Stimulated activated CD4-positive, alpha-beta T cell treated with anti-CD3 and anti-CD28 coated beads, Interleukin-15, amount 100 ng/mL, for 1 hour (primary cell): ENCODE measurements at places on chromosomes 7 and 10.

- no peak for DNase-seq
Measured at GRCh38 chr7:36273836-36274235, 115.8 kb upstream of the ANLN start.

DNA sequence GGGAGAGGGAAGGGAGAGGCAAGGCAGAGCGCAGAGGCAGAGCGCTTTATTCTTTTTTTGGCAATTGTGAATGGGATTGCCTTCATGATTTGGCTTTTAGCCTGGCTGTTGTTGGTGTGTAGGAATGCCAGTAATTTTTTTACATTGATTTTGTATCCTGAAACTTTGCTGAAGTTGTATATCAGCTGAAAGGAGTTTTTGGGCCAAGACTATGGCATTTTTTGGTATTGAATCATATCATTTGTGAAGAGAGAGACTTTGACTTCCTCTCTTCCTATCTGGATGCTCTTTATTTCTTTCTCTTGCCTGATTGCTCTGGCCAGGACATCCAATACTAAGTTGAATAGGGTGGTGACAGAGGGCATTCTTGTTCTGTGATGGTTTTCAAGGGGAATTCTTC is 291.3 kb downstream of the REEP3 start:
- no peak for DNase-seq

DNA sequence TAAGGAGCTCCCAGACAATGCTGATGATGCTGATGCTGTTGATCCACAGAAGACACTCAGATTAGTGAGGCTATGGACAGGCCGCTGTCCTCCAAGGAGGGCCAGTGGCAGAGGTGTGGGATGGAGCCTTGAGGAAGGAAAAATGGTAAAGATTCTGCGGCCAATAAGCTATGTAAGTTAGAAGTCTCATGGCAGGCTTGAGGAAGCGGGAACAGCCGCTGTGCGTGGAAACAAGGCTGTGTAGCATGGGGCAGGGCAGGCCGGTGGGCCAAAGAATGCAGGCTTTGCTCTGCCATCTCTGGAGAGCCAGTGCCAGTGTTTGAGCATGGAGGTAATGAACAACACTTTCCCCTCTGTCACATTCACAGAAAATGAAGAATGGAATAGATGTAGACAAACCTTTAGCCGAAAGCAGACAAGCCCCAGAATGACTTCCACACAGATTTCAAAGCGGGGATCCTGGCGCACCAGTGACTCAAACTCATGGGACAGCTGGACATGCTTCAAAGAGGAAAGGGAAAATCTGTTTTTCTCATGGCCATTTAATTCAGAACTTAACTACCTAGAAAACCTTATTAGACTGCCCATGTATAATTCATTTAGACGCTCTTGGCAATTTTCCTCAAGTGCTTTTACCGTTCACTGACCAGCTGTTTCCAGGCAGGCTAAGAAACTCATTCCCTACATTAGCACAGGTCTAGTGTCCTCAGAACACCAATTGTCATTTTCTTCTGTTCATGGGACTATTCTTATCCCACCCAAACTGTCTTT is 16.9 kb upstream of the FIGNL1 start:
- DNase-seq = no peak

GRCh38 chr7:65233409-65234034 is 140.1 kb upstream of the ZNF92 start:
- no peak for DNase-seq

DNA sequence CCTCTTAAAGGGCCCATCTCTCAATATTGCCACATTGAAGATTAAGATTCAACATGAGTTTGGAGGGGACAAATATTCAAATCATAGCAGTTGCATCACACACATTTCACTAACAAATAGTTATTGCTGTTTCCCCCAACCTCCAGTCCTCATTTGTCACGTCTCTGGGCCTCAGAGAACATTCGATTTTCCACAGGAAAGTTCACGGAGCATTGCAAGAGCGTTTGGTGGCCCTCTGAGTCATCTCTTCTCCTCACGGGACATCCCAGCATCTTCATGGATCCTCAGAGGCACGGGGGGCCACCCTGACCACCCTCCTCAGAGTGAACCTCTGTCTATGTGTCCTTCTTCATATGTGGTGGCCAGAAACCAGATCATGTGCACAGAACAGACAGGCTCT is 50.3 kb upstream of the CHST15 start:
- no peak for DNase-seq

DNA sequence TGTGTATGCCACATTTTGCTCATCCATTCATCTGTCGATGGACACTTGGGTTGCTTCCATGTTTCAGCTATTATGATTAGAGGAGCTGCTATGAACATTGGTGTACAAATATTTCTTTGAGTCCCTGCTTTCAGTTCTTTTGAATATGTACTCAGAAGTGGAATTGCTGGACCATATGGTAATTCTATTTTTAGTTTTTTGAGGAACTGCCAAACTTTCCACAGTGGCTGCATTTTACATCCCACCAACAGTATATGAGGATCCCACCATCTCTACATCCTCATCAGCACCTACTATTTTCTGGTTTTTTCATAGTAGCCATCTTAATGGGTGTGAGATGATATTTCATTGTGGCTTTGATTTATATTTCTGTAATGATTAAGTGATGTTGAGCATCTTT is 44.7 kb upstream of the ZMIZ2 start:
- no peak for DNase-seq

- no peak for DNase-seq
Measured at GRCh38 chr7:75531359-75531821, 39.3 kb downstream of the SPDYE5 start.

- DNase-seq = no peak
Measured at GRCh38 chr7:141071855-141072547, 1.9 kb upstream of the TMEM178B start.

DNA sequence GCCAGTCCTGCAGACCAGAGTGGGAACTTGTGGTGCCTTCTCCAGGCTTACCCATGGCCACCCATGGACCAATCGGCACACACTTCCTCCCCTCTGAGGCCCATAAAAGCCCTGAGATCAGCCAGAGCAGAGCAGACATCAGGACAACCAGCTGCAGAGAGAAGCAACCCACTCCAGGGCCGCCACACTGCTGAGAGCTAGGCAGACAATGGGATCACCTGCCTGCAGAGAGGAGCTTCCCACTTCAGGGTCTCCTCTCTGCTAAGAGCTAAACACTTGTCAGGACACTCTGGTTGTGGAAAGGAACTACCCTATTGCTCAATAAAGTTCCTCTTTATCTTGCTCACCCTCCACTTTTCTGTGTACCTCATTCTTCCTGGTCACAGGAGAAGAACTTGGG is 34.0 kb downstream of the C7orf25 start:
- DNase-seq = no peak

DNA sequence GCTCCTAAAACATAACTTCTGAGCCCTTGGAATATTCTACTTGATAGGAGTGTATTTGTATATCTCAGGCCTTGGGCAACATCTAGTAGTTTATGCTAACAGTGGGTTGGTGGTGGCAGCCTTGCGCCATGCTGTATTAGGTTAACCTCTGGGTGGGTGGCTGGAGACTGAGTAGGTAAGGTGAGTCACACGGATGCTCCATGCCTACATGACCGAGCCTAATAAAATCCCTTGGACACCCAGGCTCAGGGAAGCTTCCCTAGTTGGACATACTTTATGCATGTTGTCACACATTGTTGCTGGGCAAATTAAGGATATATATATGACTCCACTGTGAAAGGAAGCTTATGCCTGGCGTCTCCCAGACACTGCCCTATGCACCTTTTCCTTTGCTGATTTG is 6.0 kb upstream of the DAGLB start:
- DNase-seq = no peak

DNA sequence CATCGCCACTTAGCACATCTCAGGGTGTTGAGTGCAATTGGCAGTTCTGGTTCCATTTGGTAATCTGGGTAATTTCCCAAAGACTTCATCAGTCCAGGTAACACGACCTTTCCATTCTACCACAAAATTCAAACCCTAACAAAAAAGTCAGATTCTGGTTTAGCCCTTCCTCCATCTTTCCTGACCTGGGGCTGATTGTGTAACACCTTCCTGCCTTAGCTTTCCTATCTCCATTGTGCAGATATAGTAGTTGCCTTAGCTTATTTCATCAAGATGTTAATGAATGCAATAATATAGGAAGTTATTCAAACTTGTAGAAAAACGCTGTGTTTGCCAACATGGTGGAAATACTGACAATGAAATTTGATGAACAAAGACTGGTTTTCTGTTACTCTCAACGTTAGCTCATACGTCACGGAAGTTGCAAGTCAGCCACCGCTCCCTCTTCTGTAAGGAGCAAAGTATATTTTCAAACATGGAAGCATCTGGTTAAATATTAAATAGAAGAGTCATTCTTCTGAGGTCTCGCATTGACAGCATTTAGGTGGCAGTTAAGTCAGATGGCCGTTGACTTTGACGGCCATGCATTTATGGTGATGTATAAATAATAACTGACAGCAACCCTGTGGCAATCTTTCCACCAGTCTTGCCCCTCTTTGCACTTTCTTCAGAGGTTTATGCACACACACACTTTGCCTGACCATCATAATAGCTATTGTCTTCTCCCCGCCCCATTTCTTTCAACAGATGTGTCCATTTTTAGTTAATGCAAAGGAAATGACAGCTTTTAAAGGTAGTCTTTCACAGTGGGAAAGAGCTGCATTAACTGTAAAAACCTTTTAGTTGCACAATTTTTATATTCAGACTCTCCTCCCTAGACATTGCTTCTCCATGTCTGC is 205.1 kb upstream of the BMPER start:
- no peak for DNase-seq

- DNase-seq = no peak
Measured at GRCh38 chr10:77146712-77147336, 490.8 kb downstream of the KCNMA1 start.

GRCh38 chr10:77084431-77085144 is 553.0 kb downstream of the KCNMA1 start:
- no peak for DNase-seq

GRCh38 chr10:43681220-43681619 is 32.5 kb upstream of the ZNF32 start:
- no peak for DNase-seq

DNA sequence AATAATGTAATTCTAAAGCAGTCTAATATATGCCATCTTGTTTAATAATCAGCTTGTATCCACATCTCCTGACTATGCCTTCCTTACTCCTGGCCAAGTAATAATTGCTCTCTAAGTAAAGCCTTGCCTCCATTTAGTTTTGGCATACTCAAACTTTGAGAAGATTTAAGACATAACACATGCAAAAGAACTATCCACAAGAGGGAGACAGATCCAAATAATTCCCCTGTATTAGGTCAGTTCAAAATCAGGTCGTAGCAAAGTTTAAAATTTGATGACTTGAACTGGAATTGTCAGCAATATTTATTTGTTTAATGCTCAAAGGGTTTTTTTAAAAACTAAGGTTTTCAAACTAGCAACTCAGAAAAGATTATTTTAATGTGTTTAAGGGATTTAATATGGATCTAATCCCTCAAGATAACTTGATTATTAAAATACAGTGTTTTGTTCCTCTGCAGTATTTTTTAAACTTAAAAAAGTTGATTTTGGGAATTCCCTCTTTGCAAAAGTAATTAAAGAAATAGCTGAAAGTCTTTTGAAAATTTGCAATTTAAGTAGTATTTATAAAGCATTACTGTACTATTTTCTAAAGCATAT is 95.3 kb downstream of the HDAC9 start:
- DNase-seq = no peak

- no peak for DNase-seq
Measured at GRCh38 chr10:70981936-70982335, 93.6 kb upstream of the PCBD1 start.

GRCh38 chr7:44914992-44915607 is 29.8 kb upstream of the PURB start:
- DNase-seq = peak; percentile 25

DNA sequence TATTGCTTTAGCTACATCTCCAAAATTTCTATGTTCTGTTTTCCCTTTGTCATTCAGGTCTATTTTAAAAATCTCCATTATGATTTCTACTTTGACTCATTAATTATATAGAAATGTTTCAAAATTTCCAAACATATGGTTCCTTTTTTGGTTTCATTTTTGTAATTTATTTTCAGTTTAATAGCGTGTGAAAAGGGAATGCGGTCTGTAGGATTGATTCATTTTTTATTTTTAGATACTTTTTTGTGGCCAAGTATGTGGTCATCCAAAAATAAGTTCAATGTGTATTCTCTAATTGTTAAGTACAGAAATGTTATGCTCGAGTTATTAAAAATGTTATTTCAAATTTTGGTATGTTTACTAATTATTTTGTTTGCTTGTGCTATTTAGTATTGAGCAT is 72.5 kb upstream of the ANKRD1 start:
- DNase-seq = no peak

DNA sequence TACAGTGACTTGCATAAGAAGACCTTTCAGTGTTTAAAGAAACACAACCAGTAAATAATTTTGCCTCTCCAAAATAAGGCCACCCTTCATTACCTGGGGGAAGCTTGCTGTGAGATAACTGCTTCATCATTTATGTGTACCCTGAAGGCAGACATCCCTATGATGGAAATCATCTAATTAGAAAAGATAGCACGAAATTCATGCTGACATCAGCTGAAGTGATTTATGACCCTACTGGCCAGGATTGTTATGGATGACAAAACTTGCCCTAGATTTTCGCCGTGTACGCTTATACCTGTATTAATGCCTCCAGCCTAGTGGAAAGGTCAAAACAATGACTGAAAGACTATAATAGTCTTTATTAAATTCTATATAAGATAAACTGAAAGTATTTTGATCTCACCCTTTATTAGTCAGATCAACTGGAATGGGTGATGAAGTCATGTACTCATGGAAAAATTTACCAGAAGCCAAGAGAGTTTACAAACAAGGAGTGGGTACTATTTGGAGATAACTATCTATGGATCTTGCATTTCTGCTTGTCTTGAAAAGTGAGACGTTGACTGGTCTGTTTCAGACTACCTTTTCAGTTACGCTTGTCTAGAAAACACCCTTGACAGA is 114.2 kb downstream of the PPP1R3A start:
- no peak for DNase-seq

- no peak for DNase-seq
Measured at GRCh38 chr7:106590209-106590816, 70.6 kb downstream of the CCDC71L start.

- no peak for DNase-seq
Measured at GRCh38 chr7:129285111-129285510, 60.3 kb downstream of the AHCYL2 start.

DNA sequence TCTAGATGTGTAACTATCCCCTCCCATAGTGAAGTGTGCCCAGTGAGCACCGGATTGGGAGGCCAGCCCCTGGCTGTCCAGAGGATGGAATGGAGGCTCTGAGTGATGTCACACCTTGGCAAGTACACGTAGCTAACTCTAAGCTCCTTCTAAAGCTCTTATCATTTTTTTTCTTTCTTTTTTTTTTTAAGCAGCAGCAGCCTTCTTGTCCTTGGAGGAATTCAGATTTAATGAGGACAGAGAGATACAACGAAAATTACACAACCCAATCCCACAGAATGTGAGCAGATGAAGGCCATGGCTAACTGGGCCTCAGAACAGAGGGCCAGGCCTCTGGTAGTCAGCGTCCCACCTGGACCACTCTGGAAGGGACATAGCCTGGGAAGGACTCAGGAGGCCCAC is 11.3 kb downstream of the TNS3 start:
- DNase-seq = no peak

DNA sequence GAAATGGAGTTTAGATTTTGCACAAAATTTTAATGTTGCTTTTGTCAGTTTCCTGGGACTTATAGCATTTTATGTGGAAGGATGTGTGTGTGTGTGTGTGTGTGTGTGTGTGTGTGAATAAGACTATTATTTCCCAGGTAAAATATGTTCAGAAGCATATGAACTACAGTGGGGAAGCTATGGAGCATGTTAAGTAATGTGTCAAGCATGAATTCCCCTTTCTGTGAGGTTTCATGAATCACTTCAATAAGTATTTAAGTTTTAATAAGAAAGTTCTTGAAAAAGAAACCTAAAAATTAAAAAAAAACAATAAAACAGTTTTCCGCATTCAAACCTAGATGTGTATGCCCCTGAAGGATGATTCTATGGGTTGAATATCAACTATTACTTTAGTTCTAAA is 693 bp downstream of the CREB5 start:
- DNase-seq = no peak
